RWPE2 (cell line): ENCODE measurements at places on chromosomes 4 and X.

DNA sequence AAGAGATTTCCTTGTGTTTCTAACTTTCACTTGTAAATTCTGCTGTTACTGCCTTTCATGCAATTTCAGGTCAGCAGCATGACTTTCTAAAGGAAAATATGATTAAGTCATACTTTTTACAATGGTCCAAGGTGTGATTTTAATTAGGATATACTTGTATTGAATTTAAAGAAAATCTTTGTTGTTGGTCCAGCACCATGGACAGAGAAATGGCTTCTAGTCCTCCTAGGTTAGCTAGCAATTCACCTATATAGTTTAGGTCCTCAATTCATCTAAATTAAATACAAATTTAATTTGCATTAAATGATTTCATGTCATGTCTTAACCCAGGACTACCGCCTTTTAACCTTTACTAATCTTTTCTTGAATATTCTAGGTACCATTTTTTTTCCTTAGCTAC, 304.9 kb upstream of the RPS6KA3 start:
- no peak for DNase-seq

GRCh38 chr4:101599620-101600019, 190.9 kb upstream of the BANK1 start:
- no peak for DNase-seq

DNA sequence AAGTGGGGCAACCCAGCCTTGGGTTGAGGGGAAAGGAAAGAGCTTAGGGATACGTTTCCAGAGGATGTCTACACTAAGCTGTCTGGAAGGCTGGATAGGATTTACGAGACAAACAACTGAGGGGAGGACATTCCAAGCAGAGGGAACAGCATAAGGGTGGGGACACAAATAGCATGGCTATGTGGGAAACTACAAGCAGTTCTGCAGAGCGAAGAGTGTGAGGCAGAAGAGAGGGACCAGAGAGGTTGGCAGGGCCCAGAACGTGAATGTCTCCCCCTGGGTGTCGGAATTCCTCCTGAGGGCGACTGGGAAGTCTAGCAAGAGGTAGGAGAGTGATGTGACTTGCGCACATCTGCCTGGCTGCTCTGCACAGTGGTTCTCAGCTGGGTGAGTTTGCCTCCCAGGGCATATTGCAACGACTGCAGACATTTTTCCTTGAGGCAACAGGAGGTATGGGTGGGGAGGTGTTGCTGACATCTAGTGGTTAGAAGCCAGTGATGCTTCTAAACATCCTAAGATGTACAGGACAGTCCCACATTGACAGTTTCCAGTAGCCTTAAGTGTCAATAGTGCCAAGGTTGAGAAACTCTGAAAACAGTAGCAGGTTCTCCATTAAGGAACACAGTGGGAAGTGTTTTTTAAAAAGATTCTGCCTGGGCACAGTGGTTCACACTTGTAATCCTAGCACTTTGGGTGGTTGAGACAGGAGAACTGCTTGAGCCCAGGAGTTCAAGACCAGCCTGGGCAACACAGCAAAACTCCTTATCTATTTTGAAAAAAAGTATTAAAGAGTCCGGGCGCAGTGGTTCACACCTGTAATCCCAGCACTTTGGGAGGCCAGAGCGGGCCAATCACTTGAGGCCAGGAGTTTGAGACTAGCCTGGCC, 9.2 kb downstream of the NDUFA1 start:
- DNase-seq, result no peak

DNA sequence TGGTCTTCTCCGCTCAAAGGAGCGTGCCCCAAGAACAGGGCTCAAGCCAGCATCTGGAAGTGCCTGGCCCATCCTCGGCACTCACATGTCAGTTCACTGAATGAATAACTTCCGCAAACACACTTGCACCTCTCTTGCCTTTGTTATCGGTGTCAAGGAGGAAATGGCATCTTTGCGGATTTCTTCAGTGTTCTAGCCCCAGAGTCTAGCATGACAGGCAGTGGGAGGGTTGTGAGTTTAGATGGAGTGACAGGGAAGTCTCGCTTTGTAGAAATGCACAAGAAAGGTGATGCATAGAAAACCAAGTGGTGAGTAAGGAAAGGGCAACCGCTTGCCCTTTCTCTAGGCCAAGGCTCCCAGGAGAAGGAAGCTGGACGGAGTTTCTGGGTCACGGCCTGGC, 17.6 kb upstream of the MECP2 start:
- no peak for DNase-seq
